ENCODE measurements at places on chromosomes 11 and 22. TPM values are rescaled to one million over a fixed set of nuclear protein-coding genes. Genes with fewer than 3 reads are reported as not detected.

DNA sequence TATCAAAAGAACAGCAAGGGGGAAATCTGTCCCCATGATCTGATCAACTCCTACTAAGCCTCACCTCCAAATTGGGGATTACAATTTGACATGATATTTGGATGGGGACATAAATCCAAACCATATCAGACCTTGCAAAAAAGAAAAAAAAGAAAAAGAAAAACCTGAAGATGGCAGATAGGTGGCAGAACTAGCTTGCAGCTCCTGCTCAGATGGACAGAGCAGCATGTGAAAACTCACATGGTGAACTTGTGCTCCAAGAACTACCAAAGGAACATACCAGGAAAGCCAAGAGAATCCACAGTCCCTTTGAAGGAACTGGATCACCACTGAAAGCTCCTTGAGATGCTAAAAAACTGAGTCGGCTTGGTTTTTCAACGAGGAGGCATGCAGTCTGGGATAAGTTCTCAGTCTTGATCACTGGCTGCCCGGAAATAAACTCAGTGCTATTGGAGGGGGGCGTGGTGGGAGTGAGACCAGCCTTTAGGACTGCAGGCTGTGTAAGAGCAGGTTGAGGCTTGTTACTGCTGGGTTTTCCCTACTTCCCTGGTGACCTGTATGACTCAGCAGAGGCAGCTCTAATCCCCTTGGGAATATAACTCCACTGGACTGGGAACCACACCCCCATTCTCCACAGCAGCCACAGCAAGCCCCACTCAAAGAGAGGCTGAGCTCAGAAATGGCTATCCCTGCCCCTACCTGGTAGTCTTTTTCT, 358.3 kb upstream of the ARHGAP42 start:
- no peak overlapping the region for H3K27ac ChIP-seq
- DNase-seq = no peak
- no peaks in the 10 kb centered on the region for H3K4me1 ChIP-seq
- no peak overlapping the region for H3K4me3 ChIP-seq
- no peaks in the 10 kb centered on the region for H3K27me3 ChIP-seq

DNA sequence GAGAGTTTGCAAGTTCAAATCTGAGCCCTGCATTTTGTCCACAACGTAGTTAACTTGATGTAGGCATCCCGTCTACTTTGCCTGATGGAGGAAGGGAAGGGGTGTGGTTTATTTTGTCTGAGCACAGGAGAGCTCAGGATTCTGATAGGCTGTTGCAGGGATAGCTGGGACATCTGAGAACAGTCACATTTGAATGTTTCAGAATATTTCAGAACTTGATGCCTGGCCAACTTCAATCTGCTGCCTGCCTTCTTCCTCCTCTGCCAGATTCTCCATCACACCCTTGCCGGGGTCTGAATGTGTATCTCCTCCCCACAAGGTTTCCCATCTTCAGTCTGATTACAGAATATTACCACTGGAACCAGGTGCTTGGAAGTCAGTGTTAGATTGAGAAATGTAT, 51.6 kb downstream of the NTM start:
- no peaks in the 10 kb centered on the region for H3K27me3 ChIP-seq
- no peak for DNase-seq
- H3K4me3 ChIP-seq = no peak overlapping the region
- H3K27ac ChIP-seq = no peak overlapping the region

GRCh38 chr11:68122936-68123539, 1.9 kb upstream of the CHKA start:
- peak; percentile 90 for DNase-seq
- H3K4me3 ChIP-seq = peak overlapping the region; percentile 80
- peak overlapping the region; percentile 97 for H3K27ac ChIP-seq
- peaks cover 55% of the 10 kb centered on the region for H3K36me3 ChIP-seq
- no peaks in the 10 kb centered on the region for H3K27me3 ChIP-seq

DNA sequence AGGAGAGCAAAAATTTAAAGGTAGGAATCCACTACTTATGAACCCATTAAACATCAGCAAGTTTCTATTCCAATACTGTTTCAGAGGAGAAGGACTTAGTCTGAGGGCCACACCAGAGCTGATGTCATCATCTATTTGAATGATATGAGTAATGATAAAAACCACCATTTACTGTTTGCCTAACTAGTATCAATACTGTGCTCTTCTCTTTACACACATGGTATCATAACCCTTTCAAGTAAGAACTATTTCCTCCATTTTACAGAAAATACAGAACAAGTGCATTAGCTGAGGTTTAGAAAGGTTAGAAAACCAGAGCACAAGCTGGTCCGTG, 651.3 kb upstream of the KIRREL3 start:
- no peaks in the 10 kb centered on the region for H3K36me3 ChIP-seq
- DNase-seq = no peak
- no peaks in the 10 kb centered on the region for H3K4me1 ChIP-seq
- no peak overlapping the region for H3K27ac ChIP-seq
- no peaks in the 10 kb centered on the region for H3K27me3 ChIP-seq

GRCh38 chr11:76649011-76649410, 21.5 kb downstream of the LRRC32 start:
- no peaks in the 10 kb centered on the region for H3K4me1 ChIP-seq
- H3K27me3 ChIP-seq = peaks cover 86% of the 10 kb centered on the region
- H3K27ac ChIP-seq = no peak overlapping the region
- no peak overlapping the region for H3K4me3 ChIP-seq
- no peak for DNase-seq

DNA sequence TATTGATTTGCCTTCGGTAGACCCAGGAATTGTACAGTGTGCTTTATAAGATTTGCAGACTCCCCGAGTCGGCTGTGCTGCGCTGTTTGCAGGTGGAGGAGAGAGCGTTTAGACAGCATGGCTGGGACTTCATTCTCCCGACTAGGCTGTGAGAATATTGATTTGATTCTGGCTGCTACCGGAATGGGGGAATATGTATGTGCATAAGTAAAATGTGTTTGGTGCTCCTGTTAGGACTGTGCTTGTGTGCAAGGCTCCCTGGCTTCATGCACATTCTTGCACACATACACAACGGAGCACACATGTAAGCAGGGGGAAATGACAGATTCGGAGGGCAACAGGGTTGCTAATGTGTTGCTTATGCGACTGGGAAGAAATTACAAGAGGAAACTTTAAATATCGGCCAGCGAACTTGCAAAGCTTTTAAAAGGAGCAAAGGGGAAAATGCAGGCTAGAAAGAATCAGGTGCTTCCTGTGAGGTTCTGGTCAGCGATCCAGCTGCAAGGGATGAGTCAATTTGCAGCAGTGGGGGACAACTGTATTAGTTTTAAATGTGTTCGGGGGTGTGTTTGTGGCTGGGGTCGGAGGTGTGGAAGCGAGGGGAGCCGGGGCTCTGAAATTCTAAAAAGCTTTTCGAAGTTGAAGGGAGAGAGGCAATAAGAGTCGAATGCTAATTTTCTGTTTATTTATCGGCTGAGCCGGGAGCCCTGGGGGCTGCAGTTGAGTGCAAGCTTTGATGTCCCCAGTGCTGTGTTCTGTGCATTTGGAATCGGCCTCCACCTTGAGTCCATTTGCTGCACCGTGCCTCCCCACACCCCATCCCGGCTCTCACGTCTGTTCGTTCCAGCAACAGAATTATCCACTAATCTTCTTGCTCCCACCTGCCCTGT, 731 bp downstream of the NTM start:
- DNase-seq = no peak
- no peak overlapping the region for H3K4me3 ChIP-seq
- no peak overlapping the region for H3K27ac ChIP-seq
- H3K4me1 ChIP-seq = no peaks in the 10 kb centered on the region

DNA sequence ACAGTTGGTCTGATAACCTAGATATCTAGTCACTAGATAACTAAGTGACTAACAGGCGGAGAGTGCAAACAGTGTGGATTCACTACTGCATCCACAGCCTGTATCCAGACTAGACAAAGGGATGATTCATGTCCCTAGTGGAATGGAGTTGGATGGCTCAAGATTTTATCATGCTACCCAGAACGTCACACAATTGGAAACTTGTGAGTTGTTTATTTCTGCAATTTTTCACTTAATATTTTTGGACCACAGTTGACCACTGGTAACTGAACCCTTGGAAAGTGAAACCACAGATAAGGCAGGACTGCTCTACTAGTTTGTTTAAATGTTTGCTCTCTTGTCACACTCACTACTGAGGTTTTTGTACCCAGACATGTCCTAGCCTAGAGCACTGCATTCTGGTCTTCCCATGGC, 76.0 kb downstream of the UBASH3B start:
- no peaks in the 10 kb centered on the region for H3K27me3 ChIP-seq
- DNase-seq = no peak
- no peak overlapping the region for H3K4me3 ChIP-seq
- H3K4me1 ChIP-seq = peaks cover 25% of the 10 kb centered on the region
- H3K36me3 ChIP-seq = peaks cover 7% of the 10 kb centered on the region
- no peak overlapping the region for H3K27ac ChIP-seq

GRCh38 chr22:50210378-50211139, 9.7 kb downstream of the SELENOO start:
- H3K36me3 ChIP-seq = peaks cover 75% of the 10 kb centered on the region
- peaks cover 8% of the 10 kb centered on the region for H3K4me1 ChIP-seq
- H3K4me3 ChIP-seq = no peak overlapping the region
- no peak overlapping the region for H3K27ac ChIP-seq

- no peak overlapping the region for H3K27ac ChIP-seq
- no peak overlapping the region for H3K4me3 ChIP-seq
- no peaks in the 10 kb centered on the region for H3K4me1 ChIP-seq
- DNase-seq = no peak
These were observed 3.6 kb downstream of the ISX start for GRCh38 chr22:35069541-35069940.

- H3K27me3 ChIP-seq = no peaks in the 10 kb centered on the region
- peak within 1 kb of the TSS; percentile 24 for H3K4me3 ChIP-seq
- peaks cover 38% of the 10 kb centered on the region for H3K4me1 ChIP-seq
- H3K36me3 ChIP-seq = peaks cover 57% of the 10 kb centered on the region
These were observed at the start of gene MIOX for GRCh38 chr22:50486561-50487289. Gene MIOX, plus strand, starts transcription at chr22:50486859. Its CDS starts 39 bp downstream, at chr22:50486898.

DNA sequence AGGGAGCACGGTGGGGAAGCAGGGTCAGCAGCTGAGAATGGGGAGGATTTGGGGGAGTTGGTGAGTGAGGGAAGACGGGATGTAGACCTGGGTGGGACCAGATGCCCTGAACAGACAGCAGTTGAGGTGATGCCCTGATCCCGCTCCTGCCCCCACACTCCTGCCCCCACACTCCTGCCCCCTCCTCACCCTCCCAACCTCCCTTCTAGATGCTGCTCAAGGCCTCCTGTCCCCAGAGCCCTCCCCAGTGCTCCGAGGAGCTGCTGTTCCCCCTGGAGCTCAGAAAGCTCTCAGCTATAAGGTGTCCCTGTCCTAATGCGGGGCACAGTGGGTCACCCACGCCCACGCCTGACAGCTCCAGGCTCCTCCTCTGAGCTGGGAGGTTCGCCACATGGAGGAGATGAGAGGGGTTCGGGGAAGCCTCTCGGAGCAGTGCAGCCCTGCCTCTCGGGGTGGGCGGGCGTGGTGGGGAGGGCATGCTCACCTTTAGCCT, 25.1 kb upstream of the TTLL12 start:
- H3K4me1 ChIP-seq = no peaks in the 10 kb centered on the region
- DNase-seq = no peak
- no peak overlapping the region for H3K4me3 ChIP-seq
- no peak overlapping the region for H3K27ac ChIP-seq

- H3K4me3 ChIP-seq = no peak overlapping the region
- peaks cover 9% of the 10 kb centered on the region for H3K4me1 ChIP-seq
- no peaks in the 10 kb centered on the region for H3K36me3 ChIP-seq
- H3K27ac ChIP-seq = no peak overlapping the region
- no peak for DNase-seq
These were observed 1.3 kb upstream of the FOLR1 start for GRCh38 chr11:72190631-72191071.

DNA sequence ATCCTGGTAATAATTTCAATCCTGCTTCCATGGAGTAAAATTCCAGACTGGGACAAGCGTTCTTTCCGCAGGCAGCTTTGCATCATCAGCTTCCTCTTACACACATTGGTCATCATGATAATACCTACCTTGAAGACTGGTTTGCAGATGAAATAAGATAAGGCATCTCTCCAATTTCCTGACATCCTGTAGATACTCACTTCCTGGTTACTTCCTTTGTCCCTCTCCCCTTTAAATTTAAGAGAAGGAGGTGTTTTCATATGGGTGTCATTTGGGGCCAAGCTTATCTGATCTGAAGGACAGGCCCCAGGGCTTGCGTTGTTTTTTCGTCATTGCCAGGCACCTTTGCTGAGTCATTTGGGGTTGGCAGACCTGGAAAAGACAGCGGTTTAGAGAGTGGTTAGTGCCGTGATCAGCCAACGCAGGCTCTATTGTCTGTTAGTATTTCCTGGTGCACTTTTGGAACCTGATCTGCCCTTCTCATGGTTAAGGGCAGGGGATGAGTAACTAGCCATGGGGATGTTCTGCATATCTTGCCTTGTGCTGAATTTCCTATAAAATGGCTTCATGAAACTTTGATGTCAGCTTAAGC, 24.1 kb downstream of the GRAMD1B start:
- DNase-seq = no peak
- no peaks in the 10 kb centered on the region for H3K36me3 ChIP-seq
- peaks cover 19% of the 10 kb centered on the region for H3K27me3 ChIP-seq

GRCh38 chr11:36594316-36594989, at the start of gene IFTAP:
Gene IFTAP, plus strand, starts transcription at chr11:36594502. Its CDS starts 15,602 bp downstream, at chr11:36610104.
- peaks cover 40% of the 10 kb centered on the region for H3K27me3 ChIP-seq
- H3K27ac ChIP-seq = peak within 1 kb of the TSS; percentile 70
- no peaks in the 10 kb centered on the region for H3K4me1 ChIP-seq

- peaks cover 22% of the 10 kb centered on the region for H3K4me1 ChIP-seq
- no peak overlapping the region for H3K4me3 ChIP-seq
- H3K27me3 ChIP-seq = no peaks in the 10 kb centered on the region
- H3K36me3 ChIP-seq = no peaks in the 10 kb centered on the region
- H3K27ac ChIP-seq = no peak overlapping the region
These were observed 277.3 kb upstream of the FAT3 start for GRCh38 chr11:91947215-91947820.

- H3K4me3 ChIP-seq = no peak within 1 kb of the TSS
- H3K27me3 ChIP-seq = no peaks in the 10 kb centered on the region
- H3K36me3 ChIP-seq = no peaks in the 10 kb centered on the region
These were observed at the start of gene NXPE2 for GRCh38 chr11:114678125-114679036. Gene NXPE2, plus strand, starts transcription at chr11:114678527. Its CDS starts 49 bp downstream, at chr11:114678576.

- no peak overlapping the region for H3K4me3 ChIP-seq
- H3K4me1 ChIP-seq = peaks cover 8% of the 10 kb centered on the region
- no peak overlapping the region for H3K27ac ChIP-seq
- peaks cover 17% of the 10 kb centered on the region for H3K36me3 ChIP-seq
- H3K27me3 ChIP-seq = no peaks in the 10 kb centered on the region
These were observed 53.3 kb downstream of the CERK start for GRCh38 chr22:46684706-46685105.

Gene CCDC15
- total RNA-seq = 2.3 TPM

Gene RAG2
- not detected for total RNA-seq

Gene CABP4
- 25.4 TPM for total RNA-seq

Gene KDM4E
- not detected for total RNA-seq

Gene C22orf31
- not detected for total RNA-seq

Gene OR51B2
- total RNA-seq = not detected
